ENCODE measurements at places on chromosomes 1 and 21. TPM values are rescaled to one million over a fixed set of nuclear protein-coding genes. Genes with fewer than 3 reads are reported as not detected.

HHIPL2 gene
- 0.32 TPM for total RNA-seq

MROH7 gene
- total RNA-seq: 24.1 TPM

LDLRAD1 gene
- not detected for total RNA-seq

CSTB gene
- 20.2 TPM for total RNA-seq

TDRD10 gene
- 3.3 TPM for total RNA-seq

SPRR5 gene
- not detected for total RNA-seq

DNA sequence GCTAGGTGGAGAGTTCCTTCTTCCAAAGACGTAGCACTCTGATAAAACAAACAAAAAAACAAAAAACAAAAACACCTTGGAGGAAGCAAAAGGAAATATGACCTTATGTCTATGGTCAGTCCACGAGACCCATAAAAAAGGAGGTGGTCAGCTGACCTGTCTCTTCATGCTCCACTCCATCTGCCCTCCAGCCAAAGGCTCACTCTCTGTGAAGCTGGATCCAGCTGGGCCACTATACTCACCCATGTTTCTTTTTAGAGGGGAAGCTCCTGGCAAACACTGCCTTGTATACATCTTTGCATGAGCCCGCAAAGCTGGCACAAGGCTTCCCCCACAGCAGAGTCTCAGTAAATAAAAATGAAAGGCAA, 126.1 kb upstream of the CACHD1 start:
- no peaks in the 10 kb centered on the region for H3K27me3 ChIP-seq
- H3K4me3 ChIP-seq: no peak overlapping the region
- H3K4me1 ChIP-seq: no peaks in the 10 kb centered on the region
- no peak for DNase-seq

DNA sequence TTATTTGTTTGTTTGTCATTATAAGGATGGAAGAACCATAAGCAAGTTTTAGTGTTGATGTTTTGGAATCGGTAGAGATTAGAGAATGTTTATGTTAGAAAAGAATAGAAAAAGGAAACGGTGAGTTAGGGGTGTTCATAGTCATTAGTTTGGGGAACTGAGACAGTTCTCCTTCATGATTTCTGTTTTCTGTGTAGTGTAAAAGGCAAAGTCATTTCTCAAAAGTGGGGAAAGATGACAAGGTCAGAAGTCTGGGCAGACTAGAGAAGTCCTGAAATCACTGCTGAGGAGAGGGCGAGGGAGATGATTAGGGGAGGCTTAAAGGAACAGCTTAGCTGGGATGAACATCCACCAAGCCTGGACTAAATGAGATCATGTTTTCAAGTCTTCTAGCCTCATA, 498.9 kb downstream of the TTLL7 start:
- no peaks in the 10 kb centered on the region for H3K36me3 ChIP-seq
- DNase-seq: no peak
- no peaks in the 10 kb centered on the region for H3K27me3 ChIP-seq
- H3K4me1 ChIP-seq: no peaks in the 10 kb centered on the region
- no peak overlapping the region for H3K27ac ChIP-seq

- peaks cover 4% of the 10 kb centered on the region for H3K4me1 ChIP-seq
- DNase-seq: no peak
- H3K36me3 ChIP-seq: no peaks in the 10 kb centered on the region
- H3K27ac ChIP-seq: peak overlapping the region; percentile 19
- H3K27me3 ChIP-seq: no peaks in the 10 kb centered on the region
These were observed 19.1 kb downstream of the USP48 start for GRCh38 chr1:21763694-21764419.

- H3K36me3 ChIP-seq: no peaks in the 10 kb centered on the region
- no peak overlapping the region for H3K4me3 ChIP-seq
These were observed 83.4 kb downstream of the MAB21L3 start for GRCh38 chr1:116194568-116194967.

DNA sequence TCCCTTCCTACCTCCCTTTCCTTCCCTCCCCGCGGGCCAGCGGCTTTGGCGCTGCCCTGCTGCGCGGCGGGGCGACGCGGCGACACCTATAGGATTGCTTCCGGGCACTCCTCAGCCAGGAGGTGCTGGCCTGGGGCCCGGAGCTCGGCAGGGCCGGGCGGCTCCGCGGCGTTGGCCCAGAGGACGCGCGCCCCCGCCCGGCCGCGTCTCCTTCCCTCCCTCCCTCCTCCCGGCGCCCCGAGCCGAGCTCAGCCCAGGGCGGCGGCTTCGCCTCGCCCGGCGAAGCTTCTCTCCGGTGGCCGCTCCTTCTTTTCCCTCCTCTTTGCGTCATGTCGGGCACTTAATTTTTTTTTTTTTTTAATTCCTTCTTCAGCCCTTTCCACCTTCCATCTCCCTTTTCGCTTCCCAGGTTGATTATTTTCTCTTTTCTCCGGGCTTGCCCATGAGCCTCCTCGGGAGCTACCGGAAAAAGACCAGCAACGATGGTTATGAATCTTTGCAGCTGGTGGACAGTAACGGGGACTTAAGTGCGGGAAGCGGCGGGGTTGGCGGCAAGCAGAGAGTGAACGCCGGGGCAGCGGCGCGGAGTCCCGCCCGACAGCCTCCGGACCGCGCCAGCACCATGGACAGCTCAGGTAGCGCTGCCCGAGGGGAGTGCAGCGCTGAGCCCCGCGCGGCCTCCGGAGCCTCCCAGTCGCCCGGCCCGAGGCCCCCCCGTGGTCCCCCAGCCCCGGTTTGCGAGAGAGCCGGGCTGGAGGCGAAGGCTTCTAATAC, at the start of gene DNAJC6:
Gene DNAJC6 (plus strand): TSS at position 240 of the 774 bp plus-strand sequence. CDS start 203 bp downstream, at position 443.
- H3K4me1 ChIP-seq: peaks cover 4% of the 10 kb centered on the region
- DNase-seq: peak; percentile 66
- no peaks in the 10 kb centered on the region for H3K36me3 ChIP-seq

Data from transverse colon (tissue), 4 donors.